Activated T-helper 1 cell treated with anti-CD3 and anti-CD28 coated beads, Interleukin-12 subunit alpha, Interleukin-12 subunit beta, Interleukin-2, Interleukin-4 antibody, amounts not matched to agents 30 ng/mL and 10 ng/mL and 1 ng/mL, durations not matched to agents 14 hours and 24 hours and 36 hours (primary cell): ENCODE measurements at places on chromosomes 13 and 19. TPM values are rescaled to one million over a fixed set of nuclear protein-coding genes. Genes with fewer than 3 reads are reported as not detected.

DNA sequence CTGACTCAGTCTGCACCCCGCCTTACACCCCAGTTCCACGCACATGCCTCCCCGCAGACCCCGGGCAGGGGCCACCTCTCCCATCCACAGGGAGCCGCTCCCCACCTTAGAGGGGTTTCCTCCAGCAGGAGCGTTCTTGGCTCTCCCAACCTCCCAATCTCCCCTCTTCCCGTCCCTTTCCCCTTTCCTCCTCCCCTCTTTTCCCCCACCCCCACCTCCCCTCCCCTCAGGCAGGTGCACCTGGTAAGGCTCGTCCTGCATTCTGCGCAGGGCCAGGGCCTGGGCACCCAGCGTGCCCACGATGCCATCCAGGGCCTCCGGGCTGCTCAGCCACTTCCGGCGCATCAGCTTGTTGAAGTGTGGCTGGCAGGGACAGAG is 27.3 kb downstream of the EXOC3L2 start:
- no peak for DNase-seq

DNA sequence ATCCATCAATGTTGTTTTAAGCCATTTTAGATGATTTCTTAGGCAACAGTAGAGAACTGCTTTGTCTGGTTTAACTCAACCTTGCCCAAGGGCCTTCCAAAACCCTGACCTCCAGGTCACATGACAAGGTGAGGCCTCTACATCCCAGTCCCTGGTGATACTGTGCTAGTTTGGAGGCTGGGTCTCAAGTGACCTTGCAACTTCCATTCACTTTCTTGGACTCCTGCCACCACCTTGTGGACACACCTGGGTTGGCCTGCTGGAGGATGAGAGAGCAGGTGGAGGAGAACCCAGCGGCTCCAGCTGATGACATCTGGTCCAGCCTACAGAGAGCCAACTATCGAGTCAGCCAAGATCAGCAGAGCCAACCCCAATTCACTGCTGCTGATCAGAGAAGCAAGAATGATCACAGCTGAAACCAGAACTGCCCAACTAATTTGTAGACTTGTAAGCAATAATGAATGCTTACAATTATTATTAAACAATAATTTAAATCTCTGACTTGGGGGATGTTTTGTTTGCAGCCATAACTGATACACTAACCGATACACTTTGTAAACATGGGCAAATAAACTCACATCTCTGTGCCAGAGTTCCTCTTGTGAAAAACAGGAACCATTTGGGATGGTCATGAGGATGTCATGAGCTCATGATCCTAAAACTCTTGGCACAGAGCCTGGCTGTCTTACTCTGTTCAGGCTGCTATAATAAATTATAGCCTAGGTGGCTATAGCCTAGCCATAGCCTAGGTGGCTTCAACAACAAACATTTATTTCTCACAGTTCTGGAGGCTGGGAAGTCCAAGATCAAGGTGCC is 11.5 kb downstream of the FAM187B start:
- DNase-seq: peak; percentile 55

DNA sequence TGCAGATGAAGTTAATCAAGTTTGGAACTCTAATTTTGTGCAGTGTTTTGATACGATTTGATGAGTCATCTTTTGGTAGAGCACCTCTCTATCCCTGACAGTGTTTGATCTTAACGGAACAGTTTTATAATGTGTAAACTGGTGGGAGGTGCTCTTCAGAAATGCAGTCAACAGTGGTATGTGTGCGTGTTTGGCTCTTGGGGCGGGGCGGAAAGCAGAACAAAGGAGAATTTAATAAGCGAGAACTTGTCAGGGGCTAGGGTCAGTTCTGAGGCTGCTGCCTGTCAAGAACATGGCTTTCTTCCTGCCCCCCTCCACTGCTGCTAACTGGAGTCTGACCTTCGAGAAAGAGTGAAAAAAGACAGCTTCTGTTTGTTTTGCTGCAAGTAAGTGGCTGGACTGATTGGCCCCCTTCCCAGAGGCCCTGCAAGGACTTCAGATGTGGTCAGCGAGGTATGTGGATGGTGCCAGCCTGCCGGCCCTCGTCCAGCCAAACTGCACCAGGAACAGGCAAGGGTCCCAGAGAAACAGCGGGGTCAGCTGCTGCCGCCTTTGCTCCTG is 40.8 kb downstream of the BBC3 start:
- DNase-seq: peak; percentile 27

Gene TRPC4
- total RNA-seq: not detected in 2 replicates

- DNase-seq: no peak
These were observed 2.7 kb upstream of the ZFP82 start for GRCh38 chr19:36420961-36421748.

Gene PTGER1
- 0.44 and 0.78 TPM in 2 replicates for total RNA-seq

- DNase-seq: no peak
These were observed 29.6 kb upstream of the DOCK9 start for GRCh38 chr13:99007414-99007986.

Gene SGCG
- not detected in 2 replicates for total RNA-seq

- DNase-seq: no peak
These were observed 108.4 kb upstream of the NBEA start for GRCh38 chr13:34833562-34834182.

GRCh38 chr13:29571876-29572570 is 23.5 kb downstream of the SLC7A1 start:
- DNase-seq: no peak

DNA sequence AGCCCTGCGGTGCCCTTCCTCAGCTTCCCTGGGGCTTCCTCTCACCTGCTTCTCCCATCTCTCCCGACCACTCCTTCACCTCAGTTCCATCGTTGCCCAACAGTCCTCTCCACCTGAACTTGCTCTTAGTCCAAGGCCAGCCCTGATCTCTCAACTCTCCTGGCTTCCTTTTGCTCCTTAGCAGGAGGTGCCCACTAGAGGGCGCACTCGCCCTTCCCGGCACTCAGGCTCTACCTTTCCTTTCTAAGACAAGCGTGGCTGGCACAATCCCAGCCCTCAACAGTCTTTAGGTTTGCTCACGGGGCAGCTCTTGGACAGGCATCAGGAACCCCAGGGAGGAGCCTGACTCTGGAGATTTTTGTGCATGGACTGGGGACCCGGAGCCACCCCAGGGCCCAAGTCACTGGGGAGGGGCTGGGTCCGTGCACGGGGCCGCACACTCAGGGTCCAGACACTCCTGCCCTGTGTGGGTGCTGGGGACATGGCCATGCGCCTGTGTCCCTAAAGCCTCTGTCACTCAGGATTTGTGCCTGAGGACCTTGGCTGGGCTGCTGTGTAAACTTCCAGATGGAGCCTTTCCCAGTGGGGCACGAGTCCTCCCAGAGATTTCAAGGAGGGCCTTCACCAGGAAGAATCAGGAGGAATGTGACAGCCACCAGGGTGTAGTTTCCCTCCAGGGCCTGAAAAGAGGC is 12.1 kb upstream of the CEACAM8 start:
- peak; percentile 27 for DNase-seq

DNA sequence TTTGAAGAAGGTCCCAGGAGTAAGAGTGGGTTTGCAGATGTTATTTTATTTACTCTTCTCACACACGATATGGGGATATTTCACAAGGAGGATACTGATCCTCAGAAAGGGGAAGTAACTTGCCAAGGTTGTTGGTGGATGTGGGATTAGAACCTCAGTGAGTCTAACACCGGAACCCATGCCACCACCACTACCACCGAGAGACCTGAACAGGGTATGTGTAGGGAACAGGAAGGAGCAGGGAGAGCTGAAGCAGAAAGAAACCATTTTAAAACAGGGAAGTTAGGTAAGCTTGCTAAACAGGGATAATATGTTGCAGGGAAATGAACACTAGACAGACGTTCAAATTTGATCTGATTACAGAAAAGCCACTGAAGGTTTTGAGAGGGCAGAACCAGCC is 11.6 kb upstream of the CEACAM3 start:
- DNase-seq: no peak

Gene PRR22
- total RNA-seq: 7.4 and 9.2 TPM in 2 replicates

Gene UBL5
- 338 and 351 TPM in 2 replicates for total RNA-seq

DNA sequence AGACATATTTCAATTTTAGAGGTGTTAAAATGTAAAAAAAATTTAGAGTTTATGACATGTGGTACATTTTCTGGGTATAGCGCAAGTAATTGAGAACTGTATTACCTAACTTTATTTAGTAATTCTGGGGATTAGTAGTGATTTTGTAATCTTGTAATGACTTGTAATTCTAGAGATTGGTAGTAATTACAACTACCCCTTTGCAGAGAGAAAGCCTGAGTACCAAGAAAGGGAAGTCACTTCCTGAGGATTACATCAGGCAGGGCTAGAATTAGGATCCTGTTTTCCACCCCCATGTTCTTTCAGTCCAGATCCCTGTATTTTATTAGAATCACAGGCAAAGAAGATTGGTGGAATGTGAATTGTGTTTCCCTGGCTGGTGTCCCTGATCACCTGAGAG is 274.9 kb downstream of the KCNRG start:
- DNase-seq: no peak

- DNase-seq: no peak
These were observed 7.5 kb downstream of the CCNE1 start for GRCh38 chr19:29819300-29819699.

- no peak for DNase-seq
These were observed 5.6 kb downstream of the C5AR1 start for GRCh38 chr19:47315125-47315821.

Gene PCSK4
- 0.26 and 1.5 TPM in 2 replicates for total RNA-seq

DNA sequence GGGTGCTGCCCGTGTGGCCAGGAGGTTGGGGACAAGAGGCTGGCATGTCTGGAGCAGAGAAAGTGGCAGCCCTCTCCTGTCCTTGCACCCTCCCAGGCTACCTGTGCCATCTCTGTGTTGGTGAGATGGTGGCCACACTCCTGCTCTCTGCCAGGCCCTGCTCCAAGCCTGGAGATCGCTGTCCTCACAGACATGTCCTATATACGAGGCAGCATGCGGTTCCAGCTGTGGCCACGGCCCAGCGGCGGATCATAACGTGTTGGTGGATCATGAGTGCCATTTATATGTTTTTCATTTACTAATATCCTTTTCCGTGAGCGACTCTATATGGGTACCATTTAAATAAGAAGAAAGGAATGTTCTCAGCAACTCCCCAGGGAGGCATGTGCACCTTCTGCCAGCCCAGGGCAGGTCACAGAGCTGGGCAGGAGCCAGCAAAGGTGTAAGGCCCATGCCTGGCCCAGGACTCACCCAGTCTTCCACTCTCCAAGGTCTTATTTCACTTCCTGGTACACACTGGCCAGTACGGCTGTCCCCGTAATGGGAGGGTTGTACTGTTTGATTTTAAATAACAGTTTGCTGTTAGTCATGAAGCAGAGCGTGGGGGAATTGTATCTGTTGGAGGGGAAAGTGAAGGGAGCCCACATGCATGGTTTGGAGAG is 47.2 kb upstream of the LDLR start:
- no peak for DNase-seq

GRCh38 chr19:1105008-1105872 is 1.4 kb downstream of the GPX4 start:
- no peak for DNase-seq

- no peak for DNase-seq
These were observed 193.3 kb downstream of the PCDH9 start for GRCh38 chr13:67036699-67037457.

DNA sequence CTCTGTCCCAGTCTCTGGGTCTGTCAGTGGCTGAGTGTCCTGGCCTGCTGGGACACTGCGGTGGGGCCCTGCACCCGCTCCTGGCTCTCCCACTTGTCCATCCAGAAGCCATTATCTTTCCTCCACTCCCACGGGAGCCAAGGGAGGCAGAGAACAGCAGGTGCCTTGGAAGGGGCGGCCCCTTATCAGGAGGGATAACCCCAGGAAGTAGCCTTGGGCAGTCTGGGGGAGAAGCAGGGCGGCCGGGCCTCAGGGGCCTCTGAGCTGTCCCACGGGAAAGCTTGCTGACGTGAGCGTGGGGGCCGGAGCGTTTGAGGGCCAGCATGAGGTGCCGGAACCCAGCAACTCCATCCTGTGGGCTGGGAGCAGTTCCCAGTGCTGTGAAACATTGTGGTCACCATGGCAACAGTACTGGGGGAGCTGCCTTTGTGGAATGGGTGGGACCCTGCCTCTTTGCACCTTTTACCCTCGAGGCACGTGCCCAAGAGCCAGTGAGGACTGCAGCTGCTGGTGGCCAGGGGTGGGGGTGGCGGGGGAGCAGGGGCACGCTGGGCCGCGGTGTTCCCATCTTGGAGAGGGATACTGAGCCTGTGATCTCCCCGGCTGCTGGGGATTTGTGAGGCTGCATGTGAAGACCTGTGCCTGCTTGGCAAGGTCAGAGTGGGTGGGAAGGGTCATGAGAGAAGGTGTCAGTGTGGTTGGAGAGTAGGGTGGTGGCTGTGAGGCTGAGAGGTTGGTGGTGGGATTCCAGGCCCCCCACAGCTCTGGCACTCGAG is 20.9 kb downstream of the KLHL26 start:
- DNase-seq: no peak

DNA sequence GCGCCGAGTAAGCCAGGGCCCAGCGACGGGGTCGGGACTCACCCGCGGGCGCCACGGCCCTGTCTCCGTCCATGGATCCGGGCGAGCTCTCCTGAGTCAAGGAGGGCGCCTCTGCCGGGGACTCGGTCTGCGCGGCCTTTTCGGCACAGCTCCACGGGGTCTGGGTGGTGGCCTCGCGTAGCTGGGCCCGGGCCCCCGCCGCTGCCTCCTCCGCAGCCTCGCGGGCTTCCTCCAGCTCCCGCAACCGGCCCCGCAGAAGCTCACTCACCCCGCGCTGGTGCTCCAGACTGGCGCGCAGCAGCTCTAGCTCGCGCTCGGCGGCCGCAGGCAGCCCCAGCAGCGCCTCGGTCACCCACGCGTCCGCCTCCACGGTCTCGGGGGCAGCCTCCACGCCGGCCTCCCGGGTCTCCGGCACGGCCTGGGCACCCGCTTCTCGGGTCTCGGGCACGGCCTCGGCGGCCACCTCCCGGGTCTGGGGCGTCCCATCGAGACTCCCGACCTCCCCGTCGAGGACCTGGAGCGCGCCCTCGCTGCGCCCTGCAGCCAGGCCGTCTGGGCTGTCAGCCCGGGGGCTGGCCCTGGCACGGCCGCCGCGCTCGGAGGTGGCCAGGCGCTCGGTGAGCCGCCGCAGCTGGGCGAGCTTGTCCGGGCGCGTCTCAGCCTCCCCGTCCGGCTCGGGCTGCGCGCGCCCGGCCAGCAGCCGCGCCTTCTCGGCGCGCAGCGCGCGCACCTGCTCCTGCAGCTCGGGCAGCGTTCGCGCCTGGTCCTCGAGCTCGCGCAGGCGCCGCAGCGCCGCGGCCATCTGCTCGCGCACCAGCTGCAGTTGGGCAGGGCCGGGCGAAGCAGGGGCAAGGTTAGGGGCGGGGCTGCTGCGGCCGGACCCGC is 8.4 kb downstream of the KANK3 start:
- peak; percentile 26 for DNase-seq

Gene HNRNPM
- 323 and 331 TPM in 2 replicates for total RNA-seq

DNA sequence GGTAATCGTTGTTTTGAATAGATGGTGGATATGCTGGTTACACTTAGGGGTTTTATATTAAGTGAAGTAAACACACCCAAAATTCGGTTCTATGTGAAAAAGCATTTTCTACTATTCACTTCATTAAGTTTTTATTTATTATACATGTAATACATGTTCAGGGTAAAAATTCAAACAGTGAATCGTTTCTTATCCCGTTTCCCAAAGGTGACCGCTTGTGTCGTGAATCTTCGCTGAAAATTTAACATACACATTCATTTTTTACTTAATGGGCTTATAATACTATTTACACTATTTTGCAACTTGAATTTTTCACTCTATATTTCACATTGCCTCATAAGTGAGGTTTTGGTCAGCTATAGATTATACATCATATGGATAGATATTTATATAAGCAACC is 24.5 kb downstream of the IPO5 start:
- no peak for DNase-seq

Gene IZUMO1
- 0.37 TPM in 1 of 2 replicates, not detected in the other for total RNA-seq

- DNase-seq: no peak
These were observed 288.6 kb downstream of the SPRY2 start for GRCh38 chr13:80052286-80052685.
